ENCODE measurements at places on chromosomes 7 and 10. TPM values are rescaled to one million over a fixed set of nuclear protein-coding genes. Genes with fewer than 3 reads are reported as not detected.

The SPDYE9 gene
- total RNA-seq, result not detected

The TPK1 gene
- total RNA-seq, result 3.3 TPM

The VWDE gene
- total RNA-seq, result 0.29 TPM

The TWIST1 gene
- total RNA-seq, result 3.8 TPM

The CUBN gene
- 0.01 TPM for total RNA-seq

The AKR1C2 gene
- 4,029 TPM for total RNA-seq

The RAB19 gene
- total RNA-seq, result not detected

The IGFBP3 gene
- total RNA-seq, result 181 TPM

The BTBD16 gene
- 0.58 TPM for total RNA-seq

The TSPAN12 gene
- total RNA-seq, result 0.52 TPM

The UNC5B gene
- 1.7 TPM for total RNA-seq

The PDLIM1 gene
- 187 TPM for total RNA-seq

The SEMA3A gene
- total RNA-seq, result 3.7 TPM

The PLXDC2 gene
- not detected for total RNA-seq

The CBX3 gene
- 256 TPM for total RNA-seq

The ZNRF2 gene
- total RNA-seq, result 3.9 TPM

The SPDYE16 gene
- total RNA-seq, result not detected

The TLX1 gene
- total RNA-seq, result not detected

The CYP3A5 gene
- 1.9 TPM for total RNA-seq

The CXCL12 gene
- not detected for total RNA-seq

The NRG3 gene
- not detected for total RNA-seq

The COL17A1 gene
- total RNA-seq, result 1.9 TPM

The ARHGEF5 gene
- 1.6 TPM for total RNA-seq

The WASHC2A gene
- total RNA-seq, result 15.4 TPM

The NME8 gene
- total RNA-seq, result not detected

The HYAL4 gene
- total RNA-seq, result not detected

The CFAP58 gene
- 0.36 TPM for total RNA-seq

The MYH16 gene
- 0.81 TPM for total RNA-seq

The CALY gene
- 0.70 TPM for total RNA-seq

The USP6NL gene
- total RNA-seq, result 12.9 TPM

The SPDYE5 gene
- not detected for total RNA-seq

The CAMK2B gene
- total RNA-seq, result 0.21 TPM

The ARHGEF35 gene
- total RNA-seq, result 0.34 TPM

The FRMPD2 gene
- not detected for total RNA-seq

The TFEC gene
- total RNA-seq, result not detected

The PRKAR1B gene
- 25.4 TPM for total RNA-seq

The ARHGAP22 gene
- 3.1 TPM for total RNA-seq

The C7orf33 gene
- not detected for total RNA-seq

The NEUROD6 gene
- not detected for total RNA-seq

The CH25H gene
- 0.15 TPM for total RNA-seq

The ADCY1 gene
- 2.4 TPM for total RNA-seq

The PRTFDC1 gene
- total RNA-seq, result 22.2 TPM

The SPDYE3 gene
- total RNA-seq, result not detected

The NAT16 gene
- 0.29 TPM for total RNA-seq

The UCN3 gene
- total RNA-seq, result not detected

The ANKRD30A gene
- 1.0 TPM for total RNA-seq

The ACTL6B gene
- total RNA-seq, result not detected

The CCDC3 gene
- total RNA-seq, result 1.0 TPM

The HTR5A gene
- not detected for total RNA-seq

The SOSTDC1 gene
- not detected for total RNA-seq

The MINDY4 gene
- total RNA-seq, result 2.7 TPM

The AEBP1 gene
- total RNA-seq, result not detected

The RAB18 gene
- 92.1 TPM for total RNA-seq

The ODAD2 gene
- total RNA-seq, result not detected

Measured in A549 treated with ZK216348 at 1 μM for 4 hours (cell line).